Amniotic epithelial cell (primary cell): ENCODE measurements at places on chromosomes 5 and 9.

DNA sequence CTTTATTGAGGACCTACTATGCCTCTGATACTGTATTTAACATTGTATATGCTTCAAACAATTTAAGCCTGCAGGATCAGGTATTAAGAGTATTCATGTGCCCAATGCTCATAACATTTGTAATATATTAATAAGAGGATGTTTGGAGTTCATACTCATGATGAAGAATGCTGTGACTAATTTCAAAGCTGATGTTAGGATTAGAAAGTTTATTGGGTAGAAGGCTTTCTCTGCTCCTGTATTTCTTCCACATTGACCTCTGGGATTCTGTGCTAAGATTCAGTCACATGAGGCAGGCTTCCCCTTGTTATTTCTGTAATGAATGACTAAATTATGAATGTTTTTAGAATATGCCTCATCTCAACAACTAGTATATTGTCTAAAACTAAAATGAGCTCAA lies 456.4 kb downstream of the NFIB start:
- peak; percentile 16 for DNase-seq

DNA sequence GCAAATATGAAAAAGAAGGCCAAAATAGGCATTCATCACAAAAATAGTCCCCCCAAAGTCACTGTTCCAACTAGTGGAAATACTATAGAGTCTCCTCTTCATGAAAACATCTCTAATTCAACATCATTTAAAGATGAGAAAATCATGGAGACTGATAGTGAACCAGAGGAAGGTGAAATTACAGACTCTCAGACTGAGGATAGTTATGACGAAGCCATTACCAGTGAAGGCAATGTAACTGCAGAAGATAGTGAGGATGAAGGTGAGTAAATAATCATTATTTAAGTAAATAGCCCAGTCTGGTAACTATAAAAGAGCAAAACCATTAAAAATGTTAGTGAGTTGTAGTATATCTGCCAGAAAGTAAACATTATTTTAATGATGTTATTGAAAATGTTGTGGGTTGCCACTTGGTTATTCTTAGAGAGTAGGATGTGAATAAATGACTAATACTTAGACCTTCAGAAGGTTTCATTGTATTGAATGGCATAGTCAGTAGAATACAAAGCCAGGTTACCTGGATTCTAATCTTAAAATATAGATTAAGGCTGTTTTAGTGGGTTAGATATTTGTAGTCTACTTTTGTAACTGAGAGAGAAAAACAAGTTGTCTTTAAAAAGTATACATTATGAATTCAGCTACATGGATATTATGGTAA lies 16.3 kb downstream of the AGGF1 start:
- no peak for DNase-seq

GRCh38 chr5:135706474-135706873 lies 127.7 kb upstream of the CXCL14 start:
- no peak for DNase-seq

GRCh38 chr5:160105686-160106360 lies 13.4 kb downstream of the PWWP2A start:
- DNase-seq, result no peak

DNA sequence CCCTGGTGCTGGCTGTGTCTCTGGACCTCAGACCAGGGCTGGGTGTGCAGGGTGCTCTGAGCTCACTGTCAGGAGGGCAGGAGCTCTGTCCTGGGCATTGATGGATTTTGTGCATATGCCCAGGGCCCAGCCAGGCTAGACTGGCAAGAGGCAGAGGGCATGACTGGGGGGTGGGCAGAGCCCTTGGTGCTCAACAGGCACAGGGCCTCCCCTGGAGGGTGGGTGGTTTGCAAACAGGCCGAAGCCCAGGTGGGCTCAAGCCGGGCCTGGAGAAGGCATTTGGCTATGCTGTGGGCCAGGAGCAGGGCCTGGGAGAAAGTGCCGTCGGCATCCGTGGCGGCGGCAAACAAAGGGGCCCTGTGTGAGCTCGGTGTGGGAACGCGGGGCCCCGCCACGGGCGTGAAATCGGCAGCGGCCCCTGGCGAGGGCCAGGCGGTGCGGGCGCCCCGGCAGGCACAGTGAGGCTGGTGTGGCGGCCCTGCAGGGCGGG lies 1.9 kb upstream of the NRARP start:
- DNase-seq, result no peak

DNA sequence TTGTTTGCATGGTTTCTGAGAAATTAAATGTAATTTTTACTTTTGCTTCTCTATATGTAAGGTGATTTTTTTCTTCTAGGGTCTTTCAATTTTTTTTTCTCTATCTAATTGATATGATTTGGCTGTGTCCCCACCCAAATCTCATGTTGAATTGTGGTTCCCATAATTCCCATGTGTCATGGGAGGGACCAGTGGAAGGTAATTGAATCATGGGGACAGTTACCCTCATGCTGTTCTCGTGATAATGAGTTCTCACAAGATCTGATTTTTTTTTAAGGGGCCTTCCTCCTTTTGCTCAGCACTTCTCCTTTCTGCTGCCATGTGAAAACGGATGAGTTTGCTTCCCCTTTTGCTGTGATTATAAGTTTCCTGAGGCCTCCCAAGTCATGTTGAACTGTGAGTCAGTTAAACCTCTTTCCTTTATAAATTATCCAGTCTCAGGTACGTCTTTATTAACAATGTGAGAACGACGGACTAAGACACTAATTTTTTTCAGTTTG lies 150.8 kb downstream of the MTRR start:
- no peak for DNase-seq

DNA sequence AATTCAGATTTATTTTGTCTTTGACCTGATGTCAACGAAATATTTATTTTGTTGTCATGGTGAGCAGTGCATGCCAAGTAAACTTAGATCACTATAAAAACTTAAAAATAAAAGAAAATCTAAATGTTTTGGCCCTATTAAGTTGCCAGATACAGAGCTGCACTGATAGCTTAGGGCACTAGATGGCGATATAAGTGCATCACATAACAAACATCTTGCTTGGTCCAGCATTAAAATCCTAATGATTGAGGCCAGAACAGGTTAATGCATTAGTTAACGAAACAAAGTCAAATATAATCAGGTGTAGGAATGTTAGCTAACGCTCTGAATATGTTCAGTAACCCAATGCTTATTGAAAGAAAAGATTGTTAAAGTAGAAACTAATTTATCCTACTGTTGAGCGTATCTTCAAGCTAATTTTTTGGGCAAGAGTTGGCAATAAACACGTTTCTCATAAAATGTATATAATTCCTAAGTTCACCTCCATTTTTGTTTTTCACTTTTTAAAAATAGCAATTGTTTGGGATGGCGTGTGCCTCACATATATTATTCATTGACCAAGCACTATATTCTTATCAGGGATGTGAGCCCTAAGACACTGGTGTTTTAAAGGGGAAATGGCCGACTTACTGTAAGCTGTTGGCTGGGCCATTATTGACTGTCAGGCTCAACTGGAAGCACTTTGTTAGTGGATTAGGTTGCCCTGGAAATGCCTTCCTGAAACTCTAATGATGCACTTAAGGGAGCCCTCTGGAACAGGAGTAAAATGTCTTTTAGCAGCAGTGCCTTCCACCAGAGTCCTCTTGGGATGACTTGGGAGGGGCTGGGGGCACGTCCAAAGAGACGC lies 33.3 kb downstream of the KCTD16 start:
- DNase-seq, result peak; percentile 76

GRCh38 chr5:139910901-139911300 lies 115.3 kb downstream of the PSD2 start:
- DNase-seq, result no peak

DNA sequence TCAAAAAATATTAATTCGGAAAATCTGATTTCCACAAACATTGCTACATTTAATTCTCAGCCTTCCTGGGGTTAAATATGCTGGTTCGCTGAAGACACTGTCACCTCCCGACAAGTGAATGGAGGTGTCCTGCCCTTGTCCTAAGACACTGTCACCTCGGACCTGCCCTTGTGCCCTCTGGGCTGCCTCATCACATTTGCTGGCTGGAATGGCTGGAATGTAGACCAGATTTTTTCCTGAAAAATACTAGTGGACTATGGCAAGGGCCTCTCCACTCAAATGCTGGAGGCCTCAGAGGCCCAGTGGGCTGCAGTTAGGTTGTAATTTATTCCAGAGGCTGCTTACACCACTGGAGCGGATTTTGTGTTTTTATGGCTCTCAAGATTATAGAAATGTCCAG lies 28.2 kb downstream of the CACNA1B start:
- DNase-seq, result no peak

GRCh38 chr9:89185980-89186379 lies 7.4 kb upstream of the SHC3 start:
- peak; percentile 46 for DNase-seq

DNA sequence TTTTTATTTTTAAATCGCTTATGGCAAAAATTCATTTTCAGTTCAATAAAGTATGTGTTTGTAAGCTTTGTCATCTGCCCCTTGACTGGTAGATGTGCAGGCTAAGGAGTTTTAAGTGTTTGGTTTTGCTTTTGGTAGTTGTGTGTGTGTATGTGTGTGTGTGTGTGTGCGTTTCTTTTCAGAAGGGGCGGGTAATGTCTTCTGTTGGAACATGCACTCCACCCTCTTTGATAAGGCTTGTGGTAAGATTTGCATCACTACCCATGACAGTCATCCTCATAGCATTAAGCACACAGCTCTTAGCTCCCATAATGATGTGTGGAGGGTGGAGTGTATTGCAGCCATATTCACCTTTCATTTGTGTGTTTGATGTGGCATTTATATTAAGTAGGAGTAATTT lies 92.1 kb upstream of the FSD1L start:
- DNase-seq, result peak; percentile 93

DNA sequence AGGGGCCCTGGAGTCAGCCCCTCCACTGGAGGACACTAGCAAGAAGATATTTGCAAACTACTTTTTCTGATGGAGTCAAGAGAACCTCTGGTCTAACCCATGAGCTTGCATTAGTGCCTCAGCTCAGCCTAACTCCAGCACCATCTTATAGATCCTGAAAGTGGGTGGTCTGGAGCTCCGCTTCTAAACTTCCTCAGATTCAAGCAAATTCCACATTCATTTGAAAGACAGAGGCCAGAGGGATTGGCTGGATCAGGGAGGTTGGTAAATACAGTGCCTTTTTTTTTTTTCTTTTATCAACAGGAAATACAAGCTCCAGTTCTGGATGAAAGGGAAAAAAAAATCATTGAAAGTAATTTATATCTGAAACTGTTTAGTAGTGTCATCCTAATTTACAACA lies 99.9 kb downstream of the ENC1 start:
- no peak for DNase-seq

DNA sequence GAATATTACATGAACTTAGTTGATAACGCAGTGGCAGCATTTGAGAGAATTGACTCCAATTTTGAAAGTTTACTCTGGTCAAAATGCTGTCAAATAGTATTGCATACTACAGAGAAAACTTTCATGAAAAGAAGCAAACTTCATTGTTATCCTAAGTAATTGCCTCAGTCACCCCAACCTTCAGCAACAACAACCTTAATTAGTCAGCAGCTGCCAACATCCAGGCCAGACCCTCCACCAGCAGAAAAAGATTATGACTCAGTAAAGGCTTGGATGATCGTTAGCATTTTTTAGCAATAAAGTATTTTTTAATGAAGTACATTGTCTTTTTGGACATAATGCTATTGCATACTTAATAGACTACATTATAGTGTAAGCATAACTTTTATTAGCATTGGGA lies 40.8 kb upstream of the SPDL1 start:
- no peak for DNase-seq

DNA sequence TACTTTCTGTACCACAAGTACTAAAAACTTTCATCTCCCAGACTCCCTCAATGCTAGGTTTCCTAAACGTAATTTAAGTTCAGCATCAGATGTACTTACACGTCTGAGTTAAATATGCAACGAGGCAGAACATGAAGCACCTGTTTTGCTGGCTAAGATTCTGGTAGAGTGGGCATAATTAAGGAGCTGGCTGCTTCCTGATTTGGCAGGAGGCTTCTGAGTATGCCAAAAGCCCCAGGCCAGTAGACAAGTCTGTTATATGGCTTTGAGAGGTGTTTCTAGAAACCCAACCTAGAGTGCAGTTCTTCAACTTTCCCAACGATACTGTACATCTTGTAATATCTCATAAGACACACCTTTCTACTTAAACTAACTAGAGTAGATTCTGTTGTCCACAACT lies 13.6 kb downstream of the TICAM2 start:
- no peak for DNase-seq

- no peak for DNase-seq
These were observed 434.6 kb downstream of the ENC1 start for GRCh38 chr5:74205767-74206578.

DNA sequence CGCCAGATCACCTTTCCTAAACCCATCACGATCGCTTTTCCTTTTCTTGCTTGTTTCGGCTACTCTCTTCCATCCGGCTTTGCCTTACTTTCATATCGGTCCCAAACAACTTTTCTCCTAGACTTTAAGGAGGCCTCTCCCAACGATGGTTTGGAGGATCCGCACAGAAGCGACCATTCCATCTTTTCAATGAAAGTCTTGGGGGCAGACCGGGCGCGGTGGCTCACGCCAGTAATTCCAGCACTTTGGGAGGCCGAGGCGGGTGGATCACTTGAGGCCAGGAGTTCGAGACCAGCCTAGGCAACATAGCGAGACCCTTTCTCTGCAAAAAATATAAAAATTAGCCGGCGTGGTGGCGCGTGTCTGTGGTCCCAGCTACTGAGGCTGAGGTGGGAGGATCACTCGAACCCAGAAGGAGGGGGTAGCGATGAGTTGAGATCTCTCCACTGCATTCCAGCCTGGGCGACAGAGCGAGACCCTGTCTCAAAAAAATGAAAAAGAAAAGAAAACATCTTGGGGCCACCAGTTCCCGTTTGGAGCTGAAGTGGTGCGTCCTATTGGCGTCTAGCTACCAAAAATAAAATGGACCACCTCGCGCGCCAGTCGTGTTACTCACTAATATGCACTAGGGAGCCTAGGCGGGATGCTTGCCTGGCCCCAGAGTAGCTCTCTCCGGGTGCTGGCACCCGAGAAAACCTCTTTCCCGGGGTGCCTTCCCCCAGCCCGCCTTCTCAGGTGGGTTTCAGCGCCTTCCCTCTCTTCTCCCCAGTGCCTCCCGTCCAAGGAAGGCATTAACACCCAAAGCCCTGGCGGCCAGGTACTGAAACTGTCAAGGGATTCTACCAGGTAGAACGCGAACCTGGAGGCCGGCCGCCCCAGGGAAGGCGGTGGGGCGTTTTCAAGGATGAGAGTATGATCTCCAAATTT lies 800 bp upstream of the AP3B1 start:
- no peak for DNase-seq

GRCh38 chr5:43040287-43041098 lies at the start of gene ANXA2R:
Gene ANXA2R, minus strand, starts transcription at chr5:43040319. Its CDS starts 273 bp downstream, at chr5:43040046.
- peak; percentile 97 for DNase-seq

DNA sequence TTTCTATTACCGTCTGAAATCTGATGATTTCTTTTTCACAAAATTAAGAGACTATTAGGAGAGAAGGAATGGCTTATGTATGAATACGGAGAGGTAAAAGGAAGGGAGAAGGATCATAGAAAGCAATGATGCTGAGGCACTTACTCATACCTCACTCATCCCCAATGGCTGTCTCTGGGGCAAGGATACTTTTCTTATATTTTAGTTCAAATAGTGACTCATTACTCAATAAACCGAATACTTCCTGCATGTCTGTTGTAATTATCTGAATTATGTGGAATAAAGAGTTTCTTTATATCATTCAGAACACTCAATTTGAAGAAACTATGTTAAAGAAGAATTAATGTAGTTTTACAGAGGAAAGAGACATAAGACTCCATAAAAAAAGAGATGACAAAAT lies 284.5 kb upstream of the NUDT12 start:
- no peak for DNase-seq

- DNase-seq, result peak; percentile 22
These were observed 6.9 kb downstream of the SREK1 start for GRCh38 chr5:66151030-66151429.

- DNase-seq, result no peak
These were observed 40.0 kb upstream of the SMC5 start for GRCh38 chr9:70218767-70219166.
